ENCODE measurements at places on chromosomes 6 and 20.
A peak's percentile ranks its signal among the peaks of the same experiment; 100 is the strongest.

- no peak for DNase-seq
Observed at GRCh38 chr6:80214436-80215022, 108.1 kb downstream of the BCKDHB start.

GRCh38 chr6:27007020-27007419 is 240.5 kb upstream of the PRSS16 start:
- no peak for DNase-seq

DNA sequence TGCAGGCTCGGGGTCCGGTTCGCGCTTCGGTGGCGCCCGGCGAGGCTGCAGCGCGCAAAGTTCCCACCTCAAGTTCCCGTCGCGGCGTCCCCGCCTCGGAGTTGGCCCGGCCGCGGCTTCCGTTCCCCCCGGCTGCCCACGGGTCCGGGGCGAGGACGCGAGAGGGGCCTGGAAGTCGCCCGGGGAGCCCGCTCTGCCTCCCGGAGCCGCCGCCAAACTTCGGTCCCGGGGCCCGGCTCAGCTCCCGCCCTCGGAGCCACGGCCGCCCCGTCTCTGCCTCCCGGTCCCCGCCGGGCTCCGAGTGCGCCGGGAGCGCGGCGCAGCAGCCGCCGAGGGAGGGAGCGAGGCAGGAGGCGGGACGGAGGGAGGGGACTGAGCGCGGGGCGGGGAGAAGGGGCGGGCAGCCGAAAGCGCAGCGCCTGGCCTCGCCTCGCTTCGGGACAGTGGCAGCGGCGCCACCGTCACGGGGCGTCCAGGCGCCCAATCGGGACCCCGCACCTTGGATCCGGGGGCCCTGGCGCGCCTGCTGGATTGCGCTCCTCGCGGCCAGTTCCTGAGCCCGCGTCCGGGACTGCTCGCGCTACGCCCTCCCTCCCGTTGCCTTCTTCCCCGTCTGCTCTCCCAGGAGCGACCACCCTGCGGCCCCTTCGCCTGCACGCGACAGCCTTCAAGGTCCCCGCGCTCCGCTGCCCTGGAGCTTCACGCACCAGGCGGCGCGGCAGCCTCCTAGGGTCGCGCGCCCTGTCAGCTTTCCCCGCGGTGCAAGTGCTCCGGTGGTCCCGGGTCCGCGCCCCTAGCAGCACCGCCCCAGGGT is at the start of gene KCNG1:
Gene KCNG1 (minus strand): TSS at position 305 of the 814 bp plus-strand sequence. CDS start 12,769 bp downstream, outside the sequence.
- no peak for DNase-seq

GRCh38 chr20:3753098-3753497 is 14.5 kb downstream of the ADISSP start:
- peak; percentile 27 for DNase-seq

- DNase-seq: no peak
Observed at GRCh38 chr6:7542874-7543624, 1.6 kb downstream of the DSP start.

- DNase-seq: no peak
Observed at GRCh38 chr6:151216804-151217203, 23.0 kb upstream of the AKAP12 start.

DNA sequence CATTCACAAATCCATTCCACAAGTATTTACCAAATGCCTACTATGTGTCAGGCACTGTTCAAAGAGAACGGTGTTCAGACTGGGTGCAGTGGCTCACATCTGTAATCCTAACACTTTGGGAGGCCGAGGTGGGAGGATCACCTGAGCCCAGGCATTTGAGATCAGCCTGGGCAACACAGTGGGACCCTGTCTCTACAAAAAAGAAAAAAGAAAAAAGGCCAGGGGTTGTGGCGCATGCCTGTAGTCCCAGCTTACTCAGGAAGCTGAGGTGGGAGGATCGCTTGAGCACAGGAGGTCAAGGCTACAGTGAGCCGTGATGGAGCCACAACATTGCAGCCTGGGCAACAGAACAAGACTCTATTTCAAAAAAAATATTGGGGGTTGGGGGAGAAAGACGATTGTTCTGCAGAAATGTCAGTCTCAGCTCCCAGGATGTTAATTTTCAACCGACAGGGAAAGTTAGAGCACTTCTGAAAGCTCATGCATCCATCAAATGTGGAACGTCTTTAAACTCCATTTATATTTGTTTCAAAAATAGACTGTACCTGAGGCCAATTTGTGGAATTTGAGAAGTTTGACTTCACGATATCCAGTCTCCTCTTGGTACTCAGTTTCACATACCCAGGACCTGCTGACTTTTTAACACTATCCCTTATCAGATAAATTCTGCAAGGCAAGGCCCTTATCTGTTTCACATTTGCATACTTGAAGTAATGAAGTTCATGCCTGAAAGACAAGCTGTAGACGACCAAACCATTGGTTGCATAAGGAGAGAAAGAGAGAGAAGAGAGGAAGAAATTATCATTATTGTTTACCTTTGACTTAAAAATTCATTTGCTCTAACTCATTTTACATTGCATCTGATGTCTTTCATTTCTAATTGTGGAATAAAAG is 14.8 kb upstream of the BTN3A2 start:
- DNase-seq: no peak

DNA sequence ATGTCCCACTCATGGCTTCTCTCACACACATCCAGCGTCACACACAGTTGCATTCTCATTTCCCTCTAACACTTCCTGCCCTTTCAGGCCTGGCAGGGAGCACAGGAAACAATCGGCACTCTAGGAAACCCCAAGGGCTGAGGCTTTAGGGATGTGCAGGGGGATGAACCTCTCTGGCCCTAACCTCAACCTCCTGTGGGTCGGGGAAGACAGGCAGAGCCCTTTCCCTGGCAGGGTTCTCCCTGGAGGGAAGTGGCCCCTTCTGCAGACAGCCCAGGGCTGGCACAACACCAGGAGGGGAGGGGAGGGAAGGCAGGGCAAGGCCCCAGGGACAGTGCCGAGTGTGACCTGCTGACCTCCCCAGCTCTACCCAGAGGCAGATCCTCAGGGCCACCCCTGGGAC is 2.7 kb downstream of the TEAD3 start:
- DNase-seq: no peak

GRCh38 chr20:38181207-38181801 is 16.2 kb upstream of the TGM2 start:
- no peak for DNase-seq

DNA sequence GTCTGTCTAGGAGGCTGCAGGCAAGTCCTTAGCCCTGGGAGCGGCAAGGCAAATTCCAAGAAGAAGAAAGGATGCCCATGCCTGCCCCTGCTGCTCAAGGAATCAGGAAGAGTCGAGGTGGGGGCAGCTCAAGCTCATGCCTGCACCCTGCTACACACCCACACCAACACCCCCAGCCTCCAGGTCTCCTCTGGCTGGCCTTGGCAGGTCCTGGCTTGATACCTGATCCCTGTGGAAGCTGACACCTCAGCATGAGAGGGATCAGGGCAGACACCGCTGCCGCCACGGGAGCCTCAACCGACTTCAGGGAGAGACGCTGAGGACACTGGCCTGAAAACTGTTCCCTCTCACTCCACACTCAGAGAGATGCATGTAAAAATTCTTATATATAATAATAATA is 35.5 kb upstream of the MAFB start:
- DNase-seq: no peak

- no peak for DNase-seq
Observed at GRCh38 chr6:148836751-148837150, 89.9 kb downstream of the UST start.

DNA sequence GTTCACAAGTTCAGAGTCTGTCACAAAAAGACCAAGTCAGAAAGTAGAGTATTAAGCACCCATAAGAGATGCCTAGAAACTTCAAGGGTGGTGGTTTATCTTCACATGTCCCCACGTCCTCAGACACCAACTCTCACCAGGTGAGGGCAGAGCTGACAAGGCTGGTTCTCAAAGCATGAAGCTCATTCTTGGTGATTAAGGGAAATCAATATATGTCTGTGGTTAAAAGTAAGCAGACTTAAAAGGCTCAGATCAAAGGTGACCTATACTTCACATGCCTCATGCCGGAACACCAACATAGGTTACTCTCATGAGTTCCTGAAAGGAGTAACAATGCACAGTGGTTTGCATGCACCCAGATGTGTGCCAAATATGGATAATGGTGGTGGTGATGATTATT is 27.0 kb downstream of the IL17A start:
- no peak for DNase-seq

DNA sequence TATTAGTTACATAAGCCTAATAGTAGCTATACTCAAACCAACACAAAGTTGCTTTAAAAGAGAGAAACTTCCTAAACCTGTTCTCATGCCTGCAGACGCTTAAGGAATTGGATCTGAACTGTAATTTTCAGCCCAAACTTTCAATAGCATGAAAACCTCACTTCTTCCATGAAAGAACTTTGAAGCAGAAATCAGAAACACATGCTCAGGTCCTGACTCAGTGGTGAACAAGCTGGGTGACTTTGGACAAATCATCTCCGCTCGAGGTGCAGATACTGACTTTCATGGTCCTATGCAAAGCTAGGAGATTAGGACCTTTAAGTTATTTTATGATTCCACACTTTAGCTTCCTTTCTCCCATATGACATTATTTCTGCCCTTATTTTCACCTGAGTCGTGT is 36.5 kb downstream of the NOX3 start:
- no peak for DNase-seq

- DNase-seq: no peak
Observed at GRCh38 chr6:82995066-82995465, 70.6 kb downstream of the UBE3D start.

DNA sequence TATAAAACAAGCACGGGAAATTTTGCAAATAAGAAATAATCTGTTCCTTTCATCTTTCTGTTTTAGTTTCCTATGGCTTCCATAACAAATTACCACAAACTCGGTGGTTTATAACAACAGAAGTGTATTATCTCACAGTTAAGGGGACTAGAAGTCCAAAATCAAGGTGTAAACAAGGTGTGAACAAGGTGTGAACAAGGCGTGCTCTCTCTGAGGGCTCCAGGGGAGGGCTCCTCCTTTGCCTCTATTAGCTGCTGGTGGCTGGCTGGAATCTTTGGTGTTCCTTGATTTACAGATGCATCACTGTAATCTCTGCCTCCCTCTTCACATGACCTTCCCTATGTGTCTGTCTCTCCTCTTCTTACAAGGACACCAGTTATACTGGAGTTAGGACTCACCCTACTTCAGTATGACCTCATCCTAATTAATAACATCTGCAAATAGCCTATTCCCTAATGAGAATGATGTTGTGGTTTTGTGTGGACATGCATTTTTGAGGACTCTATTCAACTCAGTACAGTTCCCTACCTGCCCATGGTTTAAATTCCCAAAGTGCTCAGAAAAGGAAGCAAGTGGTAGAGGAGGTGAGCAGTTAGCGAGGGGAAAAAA is 17.5 kb upstream of the BMP5 start:
- no peak for DNase-seq

GRCh38 chr6:4814212-4814611 is 38.0 kb downstream of the CDYL start:
- no peak for DNase-seq

DNA sequence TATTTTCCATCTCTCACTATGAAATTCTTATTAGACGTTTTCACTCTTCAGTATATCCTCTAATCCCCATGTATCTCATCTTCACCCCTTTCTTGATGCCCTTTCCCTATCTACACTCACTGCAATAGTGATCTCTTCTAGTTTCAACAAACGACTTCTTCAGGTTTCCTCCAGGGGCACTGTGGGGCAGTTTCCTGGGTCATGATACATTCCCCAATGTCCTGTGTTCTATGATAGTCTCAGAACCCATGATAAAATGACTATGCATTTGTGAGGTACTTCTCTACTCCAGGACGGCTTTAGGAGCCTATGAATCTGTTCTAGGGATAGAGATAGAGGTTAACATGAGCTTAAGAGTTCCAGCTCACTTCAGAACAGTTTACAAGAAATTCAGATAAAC is 183.3 kb downstream of the FOXC1 start:
- no peak for DNase-seq

- no peak for DNase-seq
Observed at GRCh38 chr6:57259064-57259463, 37.0 kb upstream of the RAB23 start.

- DNase-seq: no peak
Observed at GRCh38 chr6:24054388-24054787, 71.6 kb upstream of the NRSN1 start.

GRCh38 chr6:111484633-111484930 is 1.6 kb upstream of the REV3L start:
- DNase-seq: no peak

DNA sequence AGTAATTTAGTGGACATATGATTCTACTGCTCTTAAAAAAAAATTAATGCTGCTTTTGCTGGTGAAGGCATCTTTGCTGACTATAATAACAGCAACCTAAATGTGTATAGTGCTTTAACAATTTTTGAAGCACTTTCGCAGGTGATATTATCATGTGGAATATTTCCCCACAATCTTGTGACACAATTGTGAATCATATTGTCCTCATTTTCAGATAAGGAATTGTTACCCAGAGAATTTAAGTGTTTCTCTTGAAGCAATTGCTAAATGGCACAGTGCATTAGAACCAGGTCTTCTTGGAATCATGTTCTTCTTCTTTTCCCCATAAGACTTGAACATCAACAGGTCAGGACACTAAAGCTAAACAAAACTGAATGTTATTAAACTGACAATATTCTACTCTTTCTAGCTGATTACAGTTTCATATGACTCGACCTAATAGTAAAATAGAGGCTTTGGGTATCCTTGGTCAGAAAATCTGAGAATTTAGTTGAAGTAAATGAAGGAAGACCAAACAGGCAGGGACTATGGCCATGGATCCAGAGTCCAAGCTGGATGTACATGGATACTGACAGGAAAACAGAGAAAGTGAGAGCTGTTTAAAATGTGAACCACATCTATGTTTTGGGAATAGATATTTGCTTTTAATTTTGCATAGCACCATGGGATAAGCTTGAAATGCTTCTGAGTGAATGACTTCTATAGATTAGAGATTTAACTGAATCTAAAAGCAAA is 121.8 kb upstream of the SLC35B3 start:
- DNase-seq: no peak

DNA sequence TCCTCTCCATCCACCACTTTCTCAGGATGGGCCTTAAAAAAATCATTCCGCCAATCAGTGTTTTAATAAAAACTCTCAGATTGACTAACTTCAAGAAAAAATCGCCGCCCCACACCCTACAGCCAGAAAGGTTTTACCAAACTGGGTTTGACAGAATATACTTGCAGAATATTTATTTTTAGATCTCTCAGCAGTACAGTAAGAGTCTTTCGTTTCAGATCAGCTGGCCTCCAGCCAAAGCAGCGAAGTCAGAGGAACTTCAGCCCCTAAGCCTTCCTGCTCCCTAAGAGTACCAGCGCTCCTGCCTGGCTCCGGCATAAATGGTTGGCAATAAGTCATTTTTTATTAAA is 24.7 kb downstream of the TBC1D7 start:
- no peak for DNase-seq

DNA sequence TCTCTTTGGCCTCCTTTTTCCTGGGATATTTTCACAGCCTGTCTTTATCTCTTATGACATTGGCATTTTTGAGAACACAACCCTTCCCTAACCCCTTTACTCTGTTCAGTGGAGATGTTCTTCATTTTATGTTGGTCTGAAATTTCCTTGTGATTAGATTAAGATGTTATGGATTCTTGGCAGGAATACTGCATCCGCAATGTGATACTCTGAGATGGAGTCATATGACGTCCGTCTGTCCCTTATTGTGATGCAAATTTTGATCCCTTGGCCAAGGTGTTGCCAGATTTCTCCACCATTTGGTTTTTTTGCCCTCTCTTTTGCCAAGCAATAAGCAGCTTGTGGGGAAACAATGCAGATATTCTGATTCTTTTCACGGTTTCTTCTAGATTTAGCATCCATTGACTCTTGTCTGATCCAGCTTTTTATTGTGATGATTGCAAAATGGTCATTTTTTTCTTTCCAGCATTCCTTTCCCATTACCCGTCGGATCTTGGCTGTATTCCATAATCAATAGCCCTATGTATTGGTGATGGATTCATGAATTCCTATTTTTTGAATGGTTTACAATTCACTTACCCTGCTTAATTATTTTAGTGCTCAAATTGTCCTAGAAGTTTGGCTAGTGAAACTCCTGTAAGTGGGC is 85.1 kb downstream of the NCOA3 start:
- no peak for DNase-seq
